ENCODE measurements at places on chromosomes 11 and 22. TPM values are rescaled to one million over a fixed set of nuclear protein-coding genes. Genes with fewer than 3 reads are reported as not detected.

FGF19 gene
- 0.09 TPM for total RNA-seq

BID gene
- 70.2 TPM for total RNA-seq

RIC3 gene
- total RNA-seq = 1.9 TPM

MRGPRX3 gene
- 0.14 TPM for total RNA-seq

NPAS4 gene
- not detected for total RNA-seq

CSF2RB gene
- total RNA-seq = not detected

TEAD1 gene
- 107 TPM for total RNA-seq

ART1 gene
- not detected for total RNA-seq

PLEKHB1 gene
- 1.5 TPM for total RNA-seq

OR6T1 gene
- total RNA-seq = not detected

SLC17A6 gene
- not detected for total RNA-seq

CYTH4 gene
- total RNA-seq = 0.90 TPM

MDK gene
- total RNA-seq = 20.6 TPM

CADM1 gene
- 21.8 TPM for total RNA-seq

ST14 gene
- 0.10 TPM for total RNA-seq

VSIG10L2 gene
- total RNA-seq = not detected

UBQLNL gene
- not detected for total RNA-seq

OR10A6 gene
- not detected for total RNA-seq

ZBTB16 gene
- 1.6 TPM for total RNA-seq

UPK3A gene
- total RNA-seq = not detected

SLC37A4 gene
- total RNA-seq = 11.4 TPM

PPP2R5B gene
- 3.8 TPM for total RNA-seq

LIF gene
- total RNA-seq = 34.2 TPM

TTC36 gene
- not detected for total RNA-seq

DDTL gene
- total RNA-seq = 2.3 TPM

LDLRAD3 gene
- 25.8 TPM for total RNA-seq

SLC22A9 gene
- not detected for total RNA-seq

ALKBH3 gene
- 22.9 TPM for total RNA-seq

FAT3 gene
- total RNA-seq = 0.71 TPM

ASCL2 gene
- not detected for total RNA-seq

SELENOM gene
- total RNA-seq = 53.7 TPM

MIOX gene
- total RNA-seq = not detected

C11orf98 gene
- 131 TPM for total RNA-seq

HORMAD2 gene
- total RNA-seq = not detected

RASGRP2 gene
- total RNA-seq = 1.8 TPM

SAA1 gene
- 4.5 TPM for total RNA-seq

TYMP gene
- total RNA-seq = 15.2 TPM

KRTAP5-11 gene
- not detected for total RNA-seq

OR2AG1 gene
- total RNA-seq = not detected

SPINDOC gene
- 48.2 TPM for total RNA-seq

SLC22A12 gene
- total RNA-seq = not detected

C11orf52 gene
- total RNA-seq = 0.33 TPM

OR8K5 gene
- not detected for total RNA-seq

CHEK2 gene
- 8.7 TPM for total RNA-seq

CCDC89 gene
- not detected for total RNA-seq

HTR3B gene
- total RNA-seq = not detected

Data from A549 treated with dexamethasone at 1 μM for 4 hours (cell line).